ENCODE measurements at places on chromosomes 12 and 14.

DNA sequence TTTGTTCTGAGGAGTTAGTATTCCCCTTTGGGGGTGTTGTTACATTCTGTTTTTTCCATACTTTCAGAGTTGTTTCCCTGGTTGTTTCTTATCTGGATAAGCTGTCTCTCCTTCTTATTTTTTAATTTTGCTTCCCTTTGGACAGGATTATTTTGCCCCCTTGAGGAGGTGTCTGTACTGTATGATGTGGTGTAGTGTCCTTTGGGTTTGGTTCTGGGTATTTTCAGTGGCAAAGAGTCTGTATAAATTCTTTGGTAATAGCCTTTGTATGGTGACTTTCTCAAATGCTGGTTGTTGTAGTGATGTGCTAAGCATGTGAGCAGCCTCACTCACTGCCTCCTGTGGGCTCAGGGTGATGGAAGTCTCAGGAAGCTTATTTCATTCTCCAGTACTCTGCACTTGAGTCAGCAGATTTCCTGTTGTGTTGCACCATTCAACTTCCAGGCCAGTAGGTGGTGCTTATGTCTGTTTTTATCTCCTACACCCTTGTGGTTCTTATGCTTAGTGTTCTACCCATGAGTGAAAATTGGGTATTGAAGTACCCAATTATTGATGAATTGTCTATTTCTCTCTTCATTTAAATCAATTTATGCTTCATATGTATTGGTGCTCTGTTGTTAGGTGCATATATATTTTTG lies 103.3 kb upstream of the PMCH start:
- DNase-seq, result no peak

DNA sequence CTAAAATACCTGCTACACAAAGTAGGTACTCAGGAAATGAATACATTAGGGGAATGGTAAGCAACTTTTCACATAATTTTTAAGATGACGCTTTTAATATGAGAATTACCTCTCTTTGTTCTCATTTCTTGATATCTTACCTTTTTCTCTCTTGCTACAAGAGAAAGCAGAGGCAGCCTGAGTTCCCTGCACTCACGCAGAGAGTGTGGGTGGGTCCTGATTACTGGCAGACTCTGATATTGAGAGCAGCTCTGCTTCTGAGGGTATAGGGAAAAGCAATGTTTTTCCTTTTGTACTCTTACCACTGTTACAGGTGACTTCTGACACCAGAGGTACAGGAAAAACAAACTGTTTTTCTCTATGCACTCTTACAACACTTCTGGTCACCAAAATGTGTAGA lies 420.2 kb upstream of the TMTC1 start:
- no peak for DNase-seq

GRCh38 chr12:29578731-29579130 lies 81.2 kb upstream of the OVCH1 start:
- no peak for DNase-seq

DNA sequence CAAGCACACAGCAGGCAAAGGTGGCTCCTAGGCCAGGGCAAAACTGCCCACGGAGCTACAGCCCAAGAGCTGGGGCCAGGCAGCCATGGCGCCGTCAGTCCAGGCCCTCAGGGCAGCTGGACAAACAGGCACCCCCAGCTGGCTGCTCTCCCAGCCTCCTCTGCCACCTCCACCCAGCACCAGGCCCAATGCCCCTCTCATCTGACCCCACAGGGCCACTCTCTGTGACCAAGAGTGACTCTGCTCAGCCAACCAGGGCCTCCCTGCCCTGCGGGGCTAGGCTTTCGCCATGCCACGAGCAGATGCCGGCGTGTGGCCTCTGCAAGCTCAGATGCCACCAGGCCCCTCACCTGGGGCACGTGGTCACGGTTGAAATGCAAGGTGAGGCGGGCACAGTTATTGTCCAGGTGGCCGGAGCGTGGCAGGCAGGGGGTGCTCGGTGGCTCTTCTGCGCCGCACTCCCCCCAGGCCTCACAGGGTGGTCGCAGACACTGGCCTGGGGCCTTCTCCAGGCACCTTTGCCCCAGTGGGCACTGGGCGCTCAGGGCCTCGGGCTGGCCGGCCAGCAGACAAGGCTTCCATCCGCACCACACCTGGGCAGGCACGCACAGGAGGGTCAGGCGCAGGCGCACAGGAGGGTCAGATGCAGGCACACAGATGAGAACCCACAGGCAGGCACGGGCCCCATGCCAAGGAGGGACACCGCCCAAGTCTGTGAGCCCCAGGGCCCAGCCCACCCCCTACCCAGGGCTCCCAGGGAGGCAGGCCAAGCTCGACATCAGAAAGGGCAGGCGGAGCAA lies 23.0 kb downstream of the JAG2 start:
- DNase-seq, result no peak

- DNase-seq, result no peak
Measured at GRCh38 chr12:113057565-113058485, 1.3 kb downstream of the DTX1 start.

DNA sequence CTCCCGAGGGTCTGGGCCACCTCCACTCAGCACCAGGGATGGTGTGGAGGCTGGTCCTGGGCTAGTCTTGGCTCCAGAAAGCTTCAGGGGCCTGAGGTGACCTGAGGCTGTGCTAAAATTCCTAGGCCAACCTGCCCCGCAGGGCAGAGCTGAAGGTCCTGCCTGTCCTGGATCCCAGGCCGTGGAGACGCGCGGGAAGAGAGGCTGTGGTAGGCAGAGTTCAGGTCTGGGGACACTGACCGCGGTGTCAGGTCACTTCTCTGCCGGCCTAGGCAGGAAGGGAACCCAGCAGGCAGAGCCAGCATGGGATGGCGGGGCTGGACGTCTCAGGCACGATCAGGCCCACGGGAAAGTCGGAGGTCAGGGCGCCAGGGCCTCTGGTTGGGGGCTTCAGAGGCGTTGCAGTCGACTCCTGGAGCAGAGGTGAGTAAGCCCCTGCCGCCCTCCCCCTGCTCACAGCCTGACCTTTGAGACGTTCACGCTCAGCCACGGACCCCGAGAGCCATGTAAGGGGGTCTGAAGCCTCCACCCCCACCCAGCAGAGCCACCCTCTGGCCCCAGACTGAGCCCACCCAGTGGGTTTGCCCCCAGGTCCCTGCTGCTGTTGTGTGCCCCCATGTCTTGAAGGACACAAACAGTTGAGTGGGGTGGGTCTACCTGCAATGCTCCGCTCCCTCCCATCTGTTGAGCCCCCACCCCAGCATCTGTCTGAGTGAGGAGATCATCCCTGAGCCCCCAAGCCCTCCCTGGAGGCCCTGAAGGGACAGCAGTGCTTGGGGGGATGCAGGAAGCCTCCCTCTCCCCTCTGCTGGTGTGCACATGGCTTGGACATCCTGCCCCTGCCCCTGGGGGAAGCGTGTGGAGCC lies 142.7 kb downstream of the KIF26A start:
- no peak for DNase-seq

DNA sequence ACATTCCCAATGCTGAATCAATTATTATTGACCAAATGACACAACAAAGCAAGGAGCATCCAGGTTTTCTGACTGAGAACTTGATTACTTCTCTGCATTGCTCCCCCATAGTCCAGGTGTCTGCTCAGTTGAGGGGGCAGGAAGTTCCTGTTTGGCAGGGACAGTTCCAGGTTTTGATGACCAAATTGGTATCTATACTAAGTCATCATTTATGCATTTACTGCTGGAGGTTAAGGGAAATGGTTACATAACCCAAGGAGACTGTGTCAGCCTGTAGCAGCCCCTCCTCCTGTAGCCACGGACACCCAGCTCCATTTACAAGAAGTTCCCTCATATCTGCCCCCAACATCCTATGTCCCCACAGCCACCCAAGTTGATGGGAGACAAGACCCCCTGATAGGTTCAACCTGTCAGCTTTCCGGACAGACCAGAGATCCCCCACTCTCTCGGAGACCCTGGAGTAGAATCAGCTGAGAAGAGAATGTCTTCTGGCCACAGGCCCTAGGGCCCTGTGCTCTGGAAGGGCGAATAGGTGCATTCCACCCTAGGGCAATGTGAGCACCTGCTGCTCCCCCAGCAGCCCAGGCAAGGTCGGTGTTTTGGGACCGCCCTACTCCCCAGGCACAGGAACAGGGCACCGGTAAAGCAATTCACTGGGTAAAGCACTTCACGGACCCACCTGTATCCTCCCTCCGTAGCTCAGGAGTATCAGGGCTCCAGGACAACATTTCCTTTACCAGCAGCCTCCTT lies 23.6 kb downstream of the IRF2BPL start:
- DNase-seq, result no peak

GRCh38 chr14:81829447-81829846 lies 295.8 kb upstream of the SEL1L start:
- DNase-seq, result no peak

- no peak for DNase-seq
Measured at GRCh38 chr12:56518570-56518969, 3.0 kb upstream of the RBMS2 start.

GRCh38 chr12:41424651-41425050 lies 236.5 kb downstream of the PDZRN4 start:
- DNase-seq, result no peak

DNA sequence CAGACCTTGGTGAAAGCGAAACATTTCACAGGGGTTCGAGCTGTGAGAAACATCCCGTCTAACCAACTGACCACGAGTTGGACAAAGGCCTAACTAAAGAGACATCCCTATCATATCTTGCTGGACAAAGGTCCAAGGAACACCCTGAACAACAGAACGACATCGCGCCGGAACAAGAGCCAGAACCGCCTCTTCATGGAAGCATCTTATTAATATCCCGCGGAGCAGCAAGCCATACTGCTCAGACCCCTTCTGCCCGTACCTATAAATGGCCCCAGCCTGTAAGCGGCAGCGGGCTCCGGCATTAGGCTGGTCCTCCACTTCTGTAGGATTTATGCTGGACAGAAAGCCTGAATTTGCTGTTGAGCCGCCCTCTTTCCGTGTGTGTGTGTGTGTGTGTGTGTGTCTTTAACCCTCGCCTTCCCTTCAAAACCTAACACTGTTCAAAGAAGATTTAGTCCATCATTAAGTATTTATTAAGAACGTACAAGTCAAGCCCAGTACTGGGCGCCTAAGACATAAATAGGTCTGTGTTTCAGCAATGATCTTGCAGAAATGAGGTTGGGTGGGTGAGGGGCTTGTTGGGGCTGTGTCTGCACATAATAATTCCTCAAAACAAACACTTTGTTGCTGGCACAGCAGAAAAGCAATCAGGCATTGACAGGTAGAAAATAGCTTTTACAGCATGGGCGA lies 1.9 kb downstream of the SLC6A15 start:
- DNase-seq, result no peak

DNA sequence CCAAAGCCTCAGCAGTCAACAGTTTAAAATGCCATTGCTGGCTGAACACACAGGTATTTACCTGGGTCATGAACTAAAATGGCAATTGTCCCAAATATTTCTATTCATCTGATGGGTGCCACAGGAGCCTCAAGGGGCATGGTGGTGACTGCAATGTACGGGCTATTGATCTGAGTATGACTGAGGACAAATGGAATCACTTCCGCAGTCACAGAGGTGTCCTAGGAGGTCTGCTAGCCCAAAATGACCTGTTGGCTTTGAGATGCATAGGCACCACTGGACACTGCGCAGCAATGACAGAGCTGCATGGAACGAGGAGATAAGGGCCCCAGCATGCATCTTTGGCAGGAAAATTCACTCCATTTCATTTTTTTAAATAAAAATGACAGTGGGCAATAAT lies 474.1 kb upstream of the SOX5 start:
- DNase-seq, result no peak

DNA sequence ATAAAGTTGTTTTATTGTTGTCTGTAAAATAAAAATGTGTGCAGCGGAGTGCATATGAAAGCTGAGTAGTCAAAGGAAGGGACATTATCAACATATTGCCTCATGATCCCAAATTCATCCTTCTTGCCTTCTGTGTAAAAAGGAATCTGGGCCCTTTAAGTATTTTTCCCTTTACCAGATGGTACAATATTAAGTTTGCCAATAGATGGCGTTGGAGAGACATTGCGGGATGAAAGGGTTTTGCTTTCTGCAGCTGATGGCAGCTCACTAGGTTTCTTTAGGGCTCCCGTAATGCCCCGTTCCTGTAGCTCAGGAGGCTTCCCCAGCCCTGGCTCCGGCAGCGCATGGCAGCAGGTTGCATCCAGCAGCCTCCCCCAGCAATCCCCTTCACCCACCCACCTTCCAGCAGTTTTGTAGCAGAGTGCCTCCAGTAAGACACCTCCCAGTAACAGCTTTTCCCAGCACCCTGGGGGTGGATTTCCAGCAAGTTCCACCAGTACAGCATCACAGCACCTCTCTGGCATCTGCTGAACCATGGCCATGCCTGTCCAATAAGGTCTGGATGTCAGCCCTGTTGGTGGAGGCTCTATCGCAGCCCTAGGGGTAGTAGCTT lies 354.4 kb downstream of the MED13L start:
- no peak for DNase-seq

GRCh38 chr14:80152166-80152565 lies 59.1 kb downstream of the DIO2 start:
- DNase-seq, result no peak

DNA sequence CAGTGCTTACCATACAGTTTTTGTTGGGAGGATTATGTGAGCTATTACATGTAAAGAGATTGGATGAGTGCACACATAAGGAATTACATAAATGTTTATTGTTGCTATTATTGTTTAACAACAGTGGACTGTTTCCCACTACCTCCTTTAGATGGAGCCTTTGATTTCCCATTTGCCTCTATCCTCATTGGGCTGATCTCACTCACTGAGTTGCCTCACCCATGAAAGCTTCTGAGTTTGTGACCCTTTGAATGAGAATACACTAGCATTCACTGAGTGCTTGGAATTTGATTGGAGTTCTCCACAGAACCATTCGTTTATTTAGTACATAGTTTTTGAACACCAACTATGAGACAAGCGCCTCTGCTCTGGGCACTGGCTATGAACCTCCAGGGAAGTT lies 121.0 kb downstream of the HELB start:
- no peak for DNase-seq

GRCh38 chr12:92753976-92754885 lies 51.4 kb downstream of the PLEKHG7 start:
- DNase-seq, result no peak

DNA sequence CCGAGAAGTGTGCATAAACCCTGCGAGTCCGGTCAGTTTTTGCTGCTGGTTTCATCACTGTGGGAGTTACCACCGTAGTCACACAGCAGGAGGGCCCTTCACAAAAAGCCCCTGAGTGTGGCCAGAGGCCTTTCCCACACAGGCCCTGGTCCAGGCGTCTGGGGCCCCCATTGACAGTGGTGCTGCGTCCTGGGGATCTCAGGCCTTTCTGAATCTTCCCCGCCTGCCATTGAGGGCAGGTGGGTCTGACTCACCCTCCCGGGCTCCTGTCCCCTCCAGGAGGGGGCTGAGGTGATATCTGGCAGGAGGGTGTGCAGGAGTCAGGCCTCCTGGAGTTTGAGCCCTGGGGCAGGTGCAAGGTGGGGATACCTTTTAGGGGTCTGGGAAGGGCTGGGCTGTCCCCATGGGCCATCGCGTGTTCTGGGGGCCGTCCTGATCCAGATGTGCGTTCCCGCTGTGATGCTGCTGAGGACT lies 358.5 kb downstream of the TMEM121 start:
- no peak for DNase-seq

DNA sequence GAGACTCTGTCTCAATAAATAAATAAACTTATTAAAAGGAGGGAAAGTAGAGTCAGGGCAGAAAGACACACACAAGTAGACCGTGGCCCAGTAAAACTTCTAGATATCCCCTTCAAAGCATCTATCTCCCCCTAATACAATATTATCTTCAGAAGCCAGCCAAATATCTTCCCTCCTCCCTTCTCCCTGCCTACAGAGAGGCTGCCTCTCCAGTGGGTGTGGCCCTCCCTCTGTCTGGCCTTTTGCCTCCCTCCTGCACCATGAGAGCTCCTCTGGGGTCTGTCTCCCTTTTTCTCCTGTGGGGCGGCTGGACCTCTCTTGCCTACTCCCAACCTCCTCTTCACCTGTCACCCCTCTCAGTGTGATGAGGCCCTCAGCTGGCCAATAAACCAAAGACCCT lies 139.2 kb downstream of the EGLN3 start:
- DNase-seq, result no peak
